ENCODE measurements at places on chromosomes 5 and 9. TPM values are rescaled to one million over a fixed set of nuclear protein-coding genes. Genes with fewer than 3 reads are reported as not detected.

Gene ABL1
- 91.5 TPM for total RNA-seq

Gene GHR
- total RNA-seq: 5.4 TPM

GRCh38 chr5:105573575-105573974 is 2011.0 kb upstream of the NUDT12 start:
- no peak for DNase-seq

- no peak for DNase-seq
These were observed 212.4 kb upstream of the C9orf72 start for GRCh38 chr9:27785714-27786100.

DNA sequence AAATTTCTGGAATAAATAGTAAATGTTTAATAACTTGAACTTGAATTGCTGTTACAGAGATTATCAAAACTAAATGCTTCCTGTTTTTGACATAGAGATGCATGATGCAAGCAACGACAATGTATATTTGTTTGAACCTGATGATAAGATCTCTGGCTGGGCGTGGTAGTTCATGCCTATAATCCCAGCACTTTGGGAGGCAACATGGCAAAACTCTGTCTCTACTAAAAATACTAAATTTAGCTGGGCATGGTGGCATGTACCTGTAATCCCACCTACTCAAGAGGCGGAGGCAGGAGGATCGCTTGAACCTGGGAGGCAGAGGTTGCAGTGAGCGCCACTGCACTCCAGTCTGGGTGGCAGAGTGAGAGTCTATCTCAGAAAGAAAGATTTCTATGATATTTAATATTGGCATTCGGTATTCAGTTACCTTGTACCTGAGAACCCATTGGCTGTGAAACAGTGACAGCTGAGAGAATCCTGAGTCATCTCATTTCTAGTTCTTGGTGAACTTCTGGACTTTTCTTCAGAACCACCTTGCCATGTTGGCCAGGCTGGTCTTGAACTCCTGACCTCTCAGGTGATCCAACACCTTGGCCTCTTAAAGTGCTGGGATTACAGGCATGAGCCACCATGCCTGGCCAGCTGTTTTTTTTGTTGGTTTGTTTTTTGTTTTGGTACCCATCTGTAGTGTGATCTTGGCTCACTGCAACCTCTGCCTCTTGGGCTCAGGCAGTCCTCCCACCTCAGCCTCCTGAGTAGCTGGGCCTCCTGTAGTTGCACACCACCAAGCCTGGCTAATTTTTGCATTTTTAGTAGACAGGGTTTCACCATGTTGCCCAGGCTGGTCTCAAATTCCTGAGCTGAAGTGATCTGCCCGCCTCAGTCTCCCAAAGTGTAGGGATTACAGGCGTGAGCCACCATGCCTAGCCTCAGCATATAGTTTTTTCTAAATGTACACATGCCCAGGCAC is 10.0 kb upstream of the FGF18 start:
- no peak for DNase-seq

GRCh38 chr9:35342221-35342958 is 147.5 kb upstream of the RUSC2 start:
- DNase-seq: no peak
